ENCODE measurements at places on chromosomes 12 and 14.

DNA sequence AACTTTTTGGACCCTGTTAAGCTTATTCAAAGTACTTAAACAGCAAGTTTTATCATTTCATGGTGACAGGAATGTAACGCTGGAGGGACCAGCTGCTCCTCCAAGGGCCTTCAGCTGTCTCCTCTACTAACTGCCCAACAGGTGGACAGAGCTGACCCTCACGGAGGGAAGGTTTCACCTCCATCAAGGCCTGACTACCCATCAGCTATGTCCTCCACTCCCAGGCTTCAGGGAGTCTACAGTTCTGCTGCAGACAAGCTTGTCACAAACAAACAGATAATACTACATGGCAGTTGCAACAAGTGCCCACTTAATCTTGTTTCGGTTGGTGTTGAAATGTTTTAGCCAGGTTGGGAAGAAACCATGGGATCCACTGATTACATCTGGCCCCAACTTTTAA lies 175.1 kb downstream of the TTC7B start:
- DNase-seq: no peak

- DNase-seq: no peak
Measured at GRCh38 chr14:38851111-38851510, 251.9 kb downstream of the SEC23A start.

DNA sequence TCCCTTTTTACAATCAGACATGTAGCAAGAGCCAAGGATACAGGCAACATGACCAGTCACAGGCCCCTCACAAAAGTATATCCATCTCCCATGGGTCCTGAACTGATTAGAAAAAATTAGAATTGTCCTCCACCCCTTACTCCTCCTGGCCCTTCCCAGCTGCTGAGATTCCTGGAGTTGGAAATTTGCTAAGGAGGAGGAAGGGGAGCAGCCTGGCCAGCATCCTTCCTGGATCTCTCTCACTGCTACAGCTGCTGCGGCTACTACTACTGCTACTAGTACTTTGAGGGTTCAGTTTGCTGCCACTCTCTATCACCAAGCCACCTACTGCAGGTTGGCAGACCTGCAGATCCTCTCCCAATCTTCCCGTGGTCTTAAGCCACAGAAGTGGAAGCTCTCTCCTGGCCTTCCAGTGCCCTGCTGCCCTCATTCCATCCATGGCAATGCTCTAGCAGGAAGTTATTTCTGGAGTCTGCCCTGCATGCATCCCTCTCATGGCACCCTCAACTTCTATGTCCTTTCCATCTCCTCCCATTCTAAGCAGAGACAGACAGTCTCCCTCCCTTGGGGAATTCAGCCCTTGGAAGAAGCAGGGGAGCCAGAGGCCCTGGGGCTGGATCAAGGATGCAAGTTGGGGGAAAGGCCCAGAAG lies 1.0 kb downstream of the ITGA7 start:
- no peak for DNase-seq

DNA sequence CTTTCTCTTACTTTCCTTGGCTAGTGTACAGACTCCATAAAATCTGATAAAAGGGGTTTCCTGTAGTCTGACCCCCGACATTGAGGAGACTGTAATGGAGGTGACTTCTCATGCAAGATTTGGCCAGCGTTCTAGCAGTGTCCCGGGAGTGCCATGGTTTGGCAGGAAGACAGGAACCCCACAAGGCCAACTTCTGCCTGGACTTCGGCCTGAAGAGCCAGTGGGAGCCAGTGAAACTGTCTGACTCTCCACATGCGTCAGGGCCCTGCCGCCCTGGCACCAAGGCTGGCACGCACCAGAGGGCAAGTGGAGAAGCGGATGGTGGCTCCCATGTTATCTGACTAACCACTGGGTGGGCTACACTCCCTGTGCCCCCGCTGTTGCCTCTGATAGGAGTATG lies 70.5 kb downstream of the TMEM260 start:
- no peak for DNase-seq

- peak; percentile 20 for DNase-seq
Measured at GRCh38 chr14:93970585-93970964, 5.8 kb downstream of the ASB2 start.

GRCh38 chr12:52300796-52301691 lies 9.7 kb upstream of the KRT81 start:
- DNase-seq: no peak

- DNase-seq: no peak
Measured at GRCh38 chr14:90625445-90625844, 190.8 kb downstream of the TTC7B start.

DNA sequence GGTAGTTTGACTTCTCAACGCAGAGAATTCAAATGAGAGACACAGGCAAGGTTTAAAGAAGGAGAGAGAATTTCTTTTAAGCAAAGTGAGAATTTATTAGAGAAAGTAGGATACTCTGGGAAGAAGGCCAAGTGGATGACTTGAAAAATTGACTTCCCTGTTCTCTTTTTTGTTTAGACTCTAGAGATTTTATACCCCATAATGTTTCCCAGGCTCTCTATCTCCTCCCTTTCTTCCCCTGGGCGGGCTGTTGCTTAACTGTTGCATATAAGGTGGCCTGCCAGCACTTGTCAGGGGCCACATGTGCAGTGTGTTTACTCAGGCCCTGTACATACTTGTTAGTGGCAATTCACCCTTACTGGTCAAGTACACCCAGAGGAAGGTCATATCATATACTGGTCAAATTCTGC lies 403.7 kb downstream of the SLC6A15 start:
- no peak for DNase-seq

GRCh38 chr12:120532701-120533238 lies 1.4 kb upstream of the RNF10 start:
- no peak for DNase-seq

- no peak for DNase-seq
Measured at GRCh38 chr12:25382311-25383106, 131.8 kb upstream of the KRAS start.
